ENCODE measurements at places on chromosomes 2 and 18. TPM values are rescaled to one million over a fixed set of nuclear protein-coding genes. Genes with fewer than 3 reads are reported as not detected.

DNA sequence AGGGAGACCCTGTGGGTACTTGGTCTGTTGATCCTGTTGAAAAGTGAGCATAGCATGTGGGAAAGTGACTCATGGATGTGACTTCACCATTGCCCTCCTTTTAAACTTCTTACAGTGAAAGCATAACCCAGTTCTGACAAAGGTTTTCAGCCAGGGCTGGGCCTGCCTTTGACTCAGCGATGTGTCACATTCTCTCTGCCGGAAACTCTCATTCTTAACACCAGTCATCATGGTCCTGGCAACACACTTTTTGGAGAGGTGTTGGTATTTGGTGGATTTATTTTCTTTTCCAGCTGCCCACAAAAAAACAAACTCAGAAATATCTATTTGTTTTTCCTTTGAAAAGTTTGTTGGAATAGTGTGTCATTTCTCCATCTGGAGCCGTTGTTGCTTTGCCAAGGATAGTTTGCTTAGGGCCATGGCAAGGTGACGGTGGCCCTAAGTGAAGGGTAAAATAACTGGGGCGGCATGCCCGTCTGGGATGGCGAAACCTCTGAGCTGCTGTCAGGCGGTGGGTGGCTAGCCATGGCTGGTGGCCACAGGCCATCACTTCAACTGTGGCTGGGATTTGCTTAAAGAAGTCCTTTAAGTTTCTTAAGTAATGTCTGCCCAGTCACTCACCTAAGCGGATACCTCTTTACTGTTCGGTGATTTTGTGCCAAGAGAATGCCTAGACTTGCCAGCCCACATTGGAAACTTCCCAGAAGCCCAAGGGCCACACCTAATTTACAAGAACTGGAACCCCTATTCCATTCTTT lies 123.3 kb downstream of the LTBP1 start:
- H3K27ac ChIP-seq = peak overlapping the region; percentile 59
- no peaks in the 10 kb centered on the region for H3K36me3 ChIP-seq
- peak; percentile 58 for DNase-seq
- no peak overlapping the region for H3K4me3 ChIP-seq

Gene GAREM1
- 60.3 TPM for total RNA-seq

Gene CELF4
- total RNA-seq = 1.6 TPM

DNA sequence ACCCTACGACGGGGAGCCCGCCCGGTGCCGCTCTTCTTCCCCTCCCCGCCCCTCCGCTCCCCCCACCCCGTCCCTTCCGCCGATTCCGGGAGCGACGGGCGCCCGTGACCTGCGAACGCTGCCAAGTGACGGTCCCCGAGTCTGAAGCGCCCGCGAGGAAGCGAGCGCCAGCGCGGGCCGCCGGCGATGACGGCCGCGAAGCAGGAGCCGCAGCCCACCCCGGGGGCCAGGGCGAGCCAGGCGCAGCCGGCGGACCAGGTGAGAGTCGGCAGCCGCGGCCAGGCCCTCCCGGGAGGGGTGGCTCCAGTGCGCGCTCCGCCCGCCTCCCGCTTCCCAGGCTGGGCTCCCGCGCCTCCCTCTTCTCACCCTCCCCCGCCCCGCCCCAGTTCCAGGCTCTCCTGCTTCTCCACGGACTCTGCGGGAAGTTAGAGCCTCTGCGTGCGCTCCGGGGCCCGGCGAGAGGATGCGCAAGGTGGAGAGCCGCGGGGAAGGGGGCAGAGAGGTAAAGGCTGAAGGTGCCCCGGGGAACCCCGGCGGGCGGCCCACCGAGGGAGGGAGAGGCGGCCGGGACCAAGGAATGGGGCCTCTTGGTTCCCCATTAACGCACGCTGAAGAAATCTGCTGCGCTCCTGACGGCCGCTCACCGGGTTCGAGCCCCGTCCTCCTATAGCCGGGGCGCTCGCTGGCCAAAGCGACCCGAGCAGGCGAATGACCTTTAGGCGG lies 719.5 kb downstream of the DPP10 start:
- no peaks in the 10 kb centered on the region for H3K36me3 ChIP-seq
- DNase-seq = peak; percentile 30
- H3K4me1 ChIP-seq = no peaks in the 10 kb centered on the region
- H3K27me3 ChIP-seq = peaks cover 8% of the 10 kb centered on the region
- peak overlapping the region; percentile 28 for H3K4me3 ChIP-seq
- peak overlapping the region; percentile 60 for H3K27ac ChIP-seq

DNA sequence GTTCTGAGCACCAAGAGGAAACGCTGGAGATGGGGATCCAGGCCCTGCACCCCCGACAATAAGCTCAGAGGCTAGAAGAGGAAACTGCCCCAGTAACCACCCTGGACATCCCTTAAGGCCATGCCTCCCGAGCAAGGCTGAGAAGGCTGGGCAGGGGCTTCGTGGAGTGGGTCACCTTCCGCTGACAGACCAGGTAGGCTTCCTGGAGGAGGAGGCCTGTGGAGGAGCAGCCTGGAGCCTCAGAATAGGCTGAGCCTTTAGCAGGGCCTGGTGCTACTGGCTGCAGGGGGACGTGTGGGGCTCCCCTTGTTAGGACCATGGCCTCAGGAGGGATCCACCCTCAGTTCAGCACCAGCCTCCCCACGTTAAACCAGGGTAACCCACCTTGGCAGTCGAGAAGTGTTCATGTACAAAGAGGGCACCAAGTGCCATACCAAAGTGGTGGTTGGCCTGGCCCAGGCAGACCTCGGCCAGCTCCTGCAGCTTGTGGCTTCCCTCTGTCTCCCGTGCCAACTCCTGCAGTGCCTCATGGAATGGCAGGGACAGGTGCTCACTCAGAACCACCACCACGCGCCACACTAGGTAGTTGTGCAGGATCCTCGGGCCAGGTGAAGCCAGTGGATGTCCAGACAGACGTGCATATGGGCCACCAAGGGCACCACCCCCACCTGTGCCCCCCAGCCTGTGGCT lies 28.5 kb upstream of the ALPP start:
- no peak overlapping the region for H3K4me3 ChIP-seq
- no peaks in the 10 kb centered on the region for H3K36me3 ChIP-seq
- H3K4me1 ChIP-seq = peaks cover 24% of the 10 kb centered on the region
